ENCODE measurements at places on chromosomes 11 and 22.

- DNase-seq: peak; percentile 64
Measured at GRCh38 chr11:72040491-72041363, 39.6 kb downstream of the NUMA1 start.

GRCh38 chr11:80779905-80780605 is 1339.2 kb upstream of the TENM4 start:
- DNase-seq: no peak

DNA sequence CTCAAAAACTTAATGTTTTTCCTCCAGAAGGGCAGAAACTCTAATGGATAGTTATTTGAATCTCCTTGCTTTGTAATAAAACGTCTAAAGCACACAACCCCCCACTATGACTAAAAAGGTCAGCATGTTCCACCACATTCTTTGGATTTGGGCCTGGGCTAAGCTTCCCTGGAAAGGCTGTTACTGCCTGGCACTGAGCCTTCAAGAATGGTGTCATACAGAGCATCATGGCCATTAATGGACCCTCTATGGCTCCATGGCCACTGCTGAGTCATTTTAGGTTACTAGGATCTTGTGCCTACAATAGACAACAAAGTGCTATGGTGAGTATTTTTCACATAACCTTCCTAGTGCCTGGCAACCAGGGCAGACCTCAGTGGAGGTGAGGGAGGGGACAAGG is 242.6 kb upstream of the FAT3 start:
- DNase-seq: no peak

DNA sequence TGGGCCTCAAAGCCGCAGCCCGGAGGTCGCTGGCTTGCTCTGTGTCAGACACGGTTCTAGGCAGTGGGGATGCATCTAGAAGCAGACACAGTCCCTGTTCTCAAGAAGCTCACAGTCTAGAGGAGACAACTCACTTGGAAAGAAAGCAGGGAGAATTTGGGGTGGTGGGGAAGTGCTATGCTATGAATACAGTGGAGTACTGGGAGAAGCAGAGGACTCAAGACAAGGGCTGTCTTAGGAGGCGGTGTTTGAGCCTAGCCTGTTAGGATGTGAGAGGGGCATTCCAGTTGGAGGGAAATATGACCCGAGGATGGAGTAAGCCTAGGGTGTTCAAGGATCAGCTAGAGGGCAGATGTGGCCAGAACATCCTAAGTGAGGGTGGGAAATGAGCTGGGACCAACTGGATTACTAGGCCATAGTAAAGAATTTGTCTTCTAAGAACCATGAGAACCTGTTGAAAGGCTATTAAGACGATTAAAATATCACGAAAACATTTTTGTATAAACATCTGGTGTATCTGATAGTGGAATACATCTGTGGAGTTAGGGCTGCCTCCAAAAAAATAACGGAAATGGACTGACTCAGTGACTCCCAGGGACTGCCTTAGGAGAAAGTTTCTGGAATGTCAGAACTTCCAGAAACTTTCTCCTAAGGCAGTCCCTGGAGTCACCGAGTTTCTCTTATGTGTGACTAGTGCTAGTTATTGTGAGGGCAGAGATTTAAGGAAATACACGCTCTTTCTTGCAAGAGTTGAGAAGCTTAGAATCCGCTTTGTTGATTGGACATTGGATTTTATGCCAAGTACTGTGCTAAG is 1.1 kb upstream of the PITPNB start:
- no peak for DNase-seq

- no peak for DNase-seq
Measured at GRCh38 chr11:119861160-119861559, 132.2 kb upstream of the NECTIN1 start.

GRCh38 chr11:23457641-23458040 is 597.4 kb upstream of the CCDC179 start:
- no peak for DNase-seq

DNA sequence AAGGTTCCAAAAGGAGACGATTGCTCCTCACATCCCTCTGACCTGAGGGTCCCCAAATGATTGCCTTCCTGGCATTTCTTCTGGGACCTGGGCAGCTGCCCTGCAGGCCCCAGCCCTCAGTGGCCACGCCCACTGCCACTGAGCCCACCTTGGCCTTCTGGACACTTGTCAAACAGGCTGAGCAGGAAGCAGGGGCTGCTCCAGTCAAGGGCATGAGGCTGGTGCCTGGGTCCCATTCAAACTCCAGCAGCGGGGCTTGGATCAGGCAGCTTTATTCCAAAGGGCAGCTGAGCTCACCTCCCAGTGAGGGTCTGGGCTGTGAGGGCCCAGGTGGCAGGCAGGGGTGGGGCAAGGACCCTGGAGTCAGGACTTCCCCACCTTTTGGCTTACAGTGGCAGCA is 13.6 kb downstream of the KCTD17 start:
- DNase-seq: no peak

GRCh38 chr11:28017816-28018215 is 90.1 kb downstream of the KIF18A start:
- DNase-seq: no peak

Data from bone marrow (tissue), 2 donors.